ENCODE measurements at places on chromosomes 11 and 22.

GRCh38 chr22:41799486-41800347 is 762 bp upstream of the CCDC134 start:
- no peak for DNase-seq

DNA sequence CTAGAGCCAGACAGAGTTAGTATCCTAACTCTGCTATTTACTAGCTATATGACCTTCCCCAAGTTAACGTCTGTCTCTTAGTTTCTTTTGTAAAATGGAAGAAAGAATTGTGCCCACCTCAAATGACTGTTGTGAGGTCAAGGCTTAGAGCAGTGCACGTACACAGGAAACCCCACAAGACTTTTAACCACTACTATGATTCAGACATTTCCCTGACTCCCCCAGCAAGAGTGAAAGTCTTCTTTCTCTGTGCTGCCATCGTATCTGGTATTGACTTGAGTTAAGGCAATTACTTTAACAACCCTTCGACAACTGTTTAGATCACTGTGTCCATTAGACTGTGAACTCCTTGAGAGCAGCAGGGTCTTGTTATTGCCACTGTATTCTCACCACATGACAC is 2.6 kb upstream of the OR52W1 start:
- no peak for DNase-seq

GRCh38 chr11:113796663-113797259 is 17.2 kb downstream of the CLDN25 start:
- DNase-seq, result no peak

GRCh38 chr11:134236834-134237556 is 12.5 kb downstream of the VPS26B start:
- no peak for DNase-seq

DNA sequence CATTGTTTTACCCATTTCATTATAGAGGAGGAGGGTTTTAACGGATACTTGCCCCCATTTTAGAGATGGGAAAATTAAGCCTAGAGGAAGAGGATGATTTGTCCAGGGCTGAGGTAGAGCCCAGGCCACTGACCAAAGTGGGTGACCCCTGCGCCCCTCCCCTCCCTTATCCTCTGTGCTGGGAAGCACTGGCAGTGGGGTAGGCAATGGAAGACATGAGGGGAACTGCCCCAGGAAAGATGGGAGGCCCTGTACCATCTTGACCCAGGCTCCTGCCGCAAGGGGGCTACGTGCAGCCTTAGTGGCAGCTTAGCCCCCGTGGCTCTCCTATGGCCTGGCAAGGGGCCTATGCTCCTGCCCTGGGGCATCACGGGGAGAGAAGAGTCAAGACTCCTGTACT is 76.4 kb upstream of the MYOD1 start:
- no peak for DNase-seq

DNA sequence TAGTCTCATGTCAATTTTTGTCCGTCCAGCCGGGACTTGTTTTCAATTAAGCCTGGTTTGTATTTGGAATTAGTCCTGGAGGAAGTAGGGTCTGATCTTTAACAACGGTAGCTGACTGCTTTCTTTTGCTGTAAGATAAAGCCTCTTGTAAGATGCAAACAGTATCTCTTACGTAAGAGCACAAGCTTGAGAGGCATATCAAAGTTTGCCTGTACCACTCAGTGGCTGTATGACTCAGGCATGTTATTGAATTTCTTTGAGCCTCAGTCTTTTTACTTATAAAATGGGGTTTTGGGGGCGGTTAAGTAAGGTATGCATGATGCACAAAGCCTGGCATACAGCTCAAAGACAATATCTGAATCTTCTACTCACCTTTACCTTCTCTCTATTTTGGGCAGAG is 198.4 kb upstream of the NARS2 start:
- DNase-seq, result no peak

GRCh38 chr22:38724926-38725571 is 19.3 kb downstream of the GTPBP1 start:
- DNase-seq, result no peak

DNA sequence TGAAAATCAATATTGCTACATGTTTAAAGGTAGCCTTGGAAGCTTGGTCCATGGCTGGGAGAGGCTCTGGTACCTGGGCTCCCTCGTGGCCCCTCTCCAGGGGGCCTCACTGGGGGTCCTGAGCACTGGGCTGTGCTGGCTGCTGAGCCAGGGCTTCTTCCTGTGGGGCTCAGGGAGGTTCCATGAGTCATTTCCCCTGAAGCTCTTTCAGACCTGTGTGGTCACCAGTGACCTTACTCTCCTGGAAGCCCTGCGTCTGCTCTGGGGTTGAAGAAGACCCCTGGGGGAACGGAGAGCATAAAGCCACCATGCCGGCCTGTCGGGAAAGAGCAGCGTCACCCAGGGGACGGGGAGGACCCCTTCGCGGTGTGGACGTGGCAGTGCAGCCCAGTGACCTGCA is 389.0 kb downstream of the TBC1D22A start:
- no peak for DNase-seq

DNA sequence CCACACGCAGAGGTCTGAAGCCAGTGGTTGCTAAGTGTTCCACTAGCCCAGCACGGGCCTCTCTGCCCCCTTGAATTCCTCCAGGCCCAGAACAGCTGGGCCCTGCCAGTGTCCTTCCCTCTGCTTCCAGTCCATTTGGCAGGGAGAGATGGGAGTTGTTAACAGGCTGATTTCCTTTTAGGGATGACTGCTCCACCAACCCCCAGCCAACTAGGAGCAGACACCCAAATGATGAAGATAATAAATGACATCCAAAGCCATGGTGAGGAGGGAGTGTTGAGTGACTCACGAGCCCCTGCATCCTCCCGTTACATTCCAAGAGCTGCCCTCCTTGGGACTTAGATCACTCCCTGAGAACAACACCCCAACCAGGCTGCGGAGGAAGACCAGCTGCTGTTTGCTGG is 20.6 kb downstream of the PARVA start:
- DNase-seq, result no peak

DNA sequence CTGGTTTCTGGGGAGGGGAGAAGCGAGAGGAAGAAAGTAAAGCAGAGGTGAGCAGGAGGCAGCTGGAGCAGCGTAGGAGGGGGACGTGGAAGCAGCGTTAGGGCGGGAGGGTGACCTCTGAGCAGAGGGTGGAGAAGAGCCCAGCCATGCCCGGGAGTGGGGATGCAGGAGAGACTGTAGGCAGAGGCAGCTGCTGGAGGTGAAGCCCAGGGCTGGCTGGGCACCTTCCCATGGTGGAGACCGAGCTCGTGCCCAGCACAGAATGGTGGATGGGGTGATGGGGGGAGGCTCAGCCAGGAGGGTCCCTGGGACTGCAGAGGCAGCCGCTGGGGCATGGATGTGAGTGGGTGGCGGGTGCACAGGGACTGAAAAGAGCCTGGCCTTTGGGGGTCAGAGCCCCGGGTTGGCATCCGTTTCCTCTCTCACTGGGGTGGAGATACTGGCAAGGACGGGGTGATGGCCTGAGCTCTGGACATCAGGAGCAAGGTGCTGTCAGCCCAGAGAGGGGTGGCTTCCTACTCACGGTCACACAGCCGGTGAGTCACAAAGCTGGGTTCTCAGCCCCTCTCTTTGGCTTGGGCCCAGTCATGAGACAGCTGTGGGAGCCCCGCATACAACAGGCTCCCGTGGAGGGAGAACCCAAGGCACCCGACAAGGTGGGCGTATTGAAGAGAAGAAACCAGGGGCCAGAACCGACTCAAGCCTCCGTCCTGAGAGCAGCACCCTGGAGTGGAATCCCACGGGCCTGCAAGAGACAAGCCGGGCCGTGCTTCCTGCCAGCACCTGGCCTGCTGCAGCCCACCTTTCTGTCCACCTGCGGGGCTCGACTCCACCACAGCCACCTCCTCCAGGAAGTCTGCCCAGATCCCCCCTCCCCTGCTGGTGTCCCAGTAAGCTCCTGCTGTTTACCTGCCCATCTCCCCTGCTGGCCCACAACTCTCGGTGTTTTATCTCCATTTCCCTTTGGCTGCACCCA is 45.8 kb upstream of the FGF3 start:
- no peak for DNase-seq

- no peak for DNase-seq
These were observed 44.9 kb downstream of the PACSIN2 start for GRCh38 chr22:42970029-42970428.

DNA sequence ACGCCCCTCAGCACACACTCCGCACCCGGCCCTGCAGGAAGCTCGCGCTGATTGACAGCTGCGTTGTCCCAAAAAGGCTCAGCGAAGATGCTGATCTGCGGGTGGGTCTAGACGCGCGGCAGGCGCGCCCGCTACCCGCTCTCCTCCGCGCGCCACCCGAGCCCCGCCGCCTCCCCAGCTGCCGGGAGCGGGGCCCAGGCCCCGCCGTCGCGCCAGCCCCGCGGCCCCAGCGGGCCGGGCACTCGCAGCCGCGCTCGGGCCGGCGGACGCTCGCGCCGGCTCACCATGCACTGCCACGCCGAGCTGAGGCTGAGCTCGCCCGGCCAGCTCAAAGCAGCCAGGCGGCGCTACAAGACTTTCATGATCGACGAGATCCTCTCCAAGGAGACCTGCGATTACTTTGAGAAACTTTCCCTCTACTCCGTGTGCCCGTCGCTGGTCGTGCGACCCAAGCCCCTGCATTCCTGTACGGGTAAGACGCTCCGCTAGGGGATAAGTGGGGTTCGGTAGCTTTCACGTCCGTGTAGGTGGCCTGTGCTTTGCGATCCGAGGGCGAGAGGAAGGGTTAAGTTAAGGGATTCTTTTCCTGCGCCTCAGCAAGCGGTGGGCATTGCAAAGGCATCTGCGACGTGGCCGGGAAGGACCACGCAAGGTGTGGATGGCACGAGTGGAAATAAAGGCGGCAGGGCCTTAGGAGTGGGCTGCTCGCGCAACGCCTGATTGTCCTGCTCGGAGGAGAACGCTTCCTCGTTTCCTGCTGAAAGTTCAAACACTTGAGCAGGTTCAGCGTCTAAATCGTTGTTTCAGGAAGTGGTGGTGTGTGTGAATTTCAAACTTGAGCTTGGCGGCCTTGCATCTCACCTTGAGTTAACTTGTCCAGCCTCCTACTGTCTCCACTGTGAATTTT is at the start of gene BARX2:
BARX2 (plus strand) TSS at position 98 of the 907 bp plus-strand sequence; CDS start at position 286, 188 bp downstream.
- DNase-seq, result no peak

GRCh38 chr11:22430141-22430541 is 92.0 kb downstream of the SLC17A6 start:
- no peak for DNase-seq

GRCh38 chr11:14248580-14248981 is 110.4 kb downstream of the RRAS2 start:
- DNase-seq, result no peak

DNA sequence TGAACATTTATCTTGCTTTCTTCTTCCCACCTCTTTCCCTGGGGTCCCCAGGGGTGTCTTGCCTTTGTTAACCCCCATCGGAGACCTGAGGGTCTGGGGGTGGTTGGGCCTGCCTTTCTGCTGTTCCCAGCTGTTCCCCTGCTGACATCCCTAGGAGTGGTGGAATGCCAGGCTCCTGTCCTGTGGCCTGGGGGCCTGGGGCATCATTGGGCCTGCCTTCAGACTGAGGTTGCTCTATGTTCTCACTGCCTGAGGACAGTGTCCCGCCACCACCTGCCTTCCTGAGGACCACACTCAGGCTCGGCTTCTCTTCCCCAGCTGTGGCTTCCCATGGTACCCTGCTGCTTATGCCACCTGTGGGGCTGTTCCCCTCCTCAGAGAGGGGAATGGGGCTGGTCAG is 1.1 kb upstream of the IL18BP start:
- DNase-seq, result no peak

DNA sequence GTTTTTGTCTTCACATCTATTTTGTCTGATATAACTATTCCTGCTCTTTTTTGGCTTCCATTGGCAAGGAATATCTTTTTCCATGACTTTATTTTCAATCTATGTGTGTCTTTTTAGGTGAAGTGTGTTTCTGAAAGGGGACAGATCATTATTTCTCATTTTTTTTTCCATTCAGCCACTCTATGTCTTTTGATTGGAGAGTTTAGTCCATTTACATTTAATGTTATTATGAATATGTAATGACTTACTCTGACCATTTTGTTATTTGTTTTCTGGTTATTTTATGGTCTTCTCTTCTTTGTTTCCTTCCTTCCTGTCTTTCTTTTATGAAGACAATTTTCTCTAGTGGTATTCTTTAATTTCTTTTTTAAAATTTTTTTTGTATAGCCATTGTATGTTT is 178.6 kb upstream of the CNTN5 start:
- DNase-seq, result no peak

DNA sequence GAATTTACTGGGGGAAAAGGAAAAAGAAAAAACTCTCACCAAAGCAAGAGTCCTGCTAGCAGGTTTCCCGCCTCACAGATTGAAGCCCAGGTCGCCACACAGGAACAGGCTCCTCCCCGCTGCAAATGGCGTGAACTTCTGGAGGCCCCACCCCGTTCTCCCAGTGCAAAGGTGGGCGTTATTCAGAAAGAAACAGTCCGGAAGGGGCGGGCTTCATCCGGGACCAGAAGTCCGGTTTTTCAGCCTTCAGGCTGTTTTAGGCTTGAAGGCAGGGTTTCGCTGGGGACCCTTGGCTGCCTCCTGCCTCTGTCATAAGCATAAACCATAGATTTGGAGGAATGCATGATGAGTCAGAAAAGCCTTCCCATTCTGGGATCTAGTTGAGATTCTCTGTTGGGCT is 148.3 kb upstream of the POU2AF2 start:
- DNase-seq, result no peak
